Choroid plexus epithelial cell (primary cell): ENCODE measurements at places on chromosomes 13 and 19.
A peak's percentile ranks its signal among the peaks of the same experiment; 100 is the strongest.

- peak; percentile 87 for DNase-seq
Observed at GRCh38 chr19:43555185-43555770, 20.0 kb downstream of the XRCC1 start.

DNA sequence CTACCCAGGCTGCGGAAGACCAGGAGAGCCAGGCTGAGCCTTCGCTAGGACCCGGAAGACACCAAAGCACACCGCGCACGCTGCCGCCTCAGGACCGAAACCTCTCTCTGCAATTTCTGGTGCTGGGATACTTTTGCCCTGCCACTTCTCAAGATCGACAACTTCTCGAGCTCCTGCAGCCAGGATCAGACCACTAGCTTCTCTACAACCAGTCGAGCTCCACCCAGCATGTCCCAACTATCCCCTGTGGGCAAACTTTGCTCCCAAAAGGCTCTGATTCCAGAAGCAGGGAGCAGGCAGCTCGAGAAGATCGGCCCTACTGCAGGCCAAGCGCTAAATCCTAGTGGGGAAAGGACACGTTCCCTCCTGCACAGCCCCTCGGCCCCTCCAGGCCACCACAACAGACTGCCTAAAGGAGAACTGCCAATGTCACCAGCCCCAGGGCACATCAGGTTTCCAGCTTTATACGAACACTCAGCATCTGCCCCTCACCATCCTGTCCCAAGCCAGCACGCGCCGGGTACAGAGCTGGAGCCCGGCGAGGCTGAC is 979 bp downstream of the AKAP8 start:
- DNase-seq, result peak; percentile 69

DNA sequence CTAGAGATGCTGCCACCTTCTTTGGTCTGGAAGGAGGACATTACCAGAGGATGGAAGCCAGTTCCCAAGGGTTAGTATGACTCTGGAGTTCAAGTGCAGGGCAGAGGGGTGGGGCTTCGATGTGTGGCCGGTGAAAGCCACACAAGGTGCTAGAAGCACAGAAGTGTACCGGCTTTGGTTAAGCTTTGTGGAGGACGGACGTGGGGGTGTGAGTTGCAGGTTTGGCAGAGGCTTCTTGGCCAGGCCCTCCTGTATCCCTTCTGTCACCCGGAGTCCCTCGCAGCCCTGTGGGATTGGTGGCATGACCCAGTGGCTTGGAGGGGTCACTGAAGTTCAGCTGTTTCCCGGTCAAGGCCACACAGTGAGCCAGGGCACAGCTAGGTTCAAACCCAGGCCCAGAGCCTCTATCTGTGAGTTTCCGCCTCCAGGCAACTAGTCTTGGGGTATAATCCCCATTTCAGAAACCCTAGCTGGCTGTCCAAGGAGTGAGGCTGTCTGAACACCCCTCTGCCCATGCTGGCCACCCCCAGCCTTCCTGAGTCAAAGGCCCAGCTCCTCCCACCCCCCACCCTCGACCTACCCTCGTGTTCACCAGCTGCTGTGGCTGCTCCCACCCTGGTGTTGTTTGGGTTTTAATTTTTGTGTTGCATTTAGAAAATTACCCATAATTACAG is 4.6 kb upstream of the SSBP4 start:
- peak; percentile 48 for DNase-seq

GRCh38 chr13:26562512-26562890 is 5.0 kb downstream of the WASF3 start:
- DNase-seq, result no peak

DNA sequence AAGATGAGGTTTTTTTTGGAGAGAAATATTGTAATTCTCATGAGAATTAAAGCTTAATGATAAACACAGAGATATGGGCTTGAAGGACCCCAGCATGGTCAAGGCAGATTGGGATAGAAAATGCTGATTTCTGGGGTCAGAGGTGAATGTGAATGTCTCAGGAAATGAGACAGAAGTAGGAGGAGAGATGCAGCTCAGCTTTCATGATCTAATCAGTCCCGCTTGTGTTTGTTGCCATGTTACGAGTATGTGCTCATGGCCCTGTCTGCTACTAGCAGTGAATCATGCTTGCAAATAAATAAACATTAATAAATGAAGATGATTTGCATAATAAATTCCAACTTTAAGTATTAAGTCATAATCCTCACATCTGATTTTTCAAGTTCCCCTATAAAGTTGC is 23.0 kb upstream of the NDFIP2 start:
- peak; percentile 93 for DNase-seq

- peak; percentile 84 for DNase-seq
Observed at GRCh38 chr13:59043016-59043415, 1120.7 kb downstream of the DIAPH3 start.

GRCh38 chr13:43495732-43496131 is 291.0 kb downstream of the ENOX1 start:
- DNase-seq, result no peak

DNA sequence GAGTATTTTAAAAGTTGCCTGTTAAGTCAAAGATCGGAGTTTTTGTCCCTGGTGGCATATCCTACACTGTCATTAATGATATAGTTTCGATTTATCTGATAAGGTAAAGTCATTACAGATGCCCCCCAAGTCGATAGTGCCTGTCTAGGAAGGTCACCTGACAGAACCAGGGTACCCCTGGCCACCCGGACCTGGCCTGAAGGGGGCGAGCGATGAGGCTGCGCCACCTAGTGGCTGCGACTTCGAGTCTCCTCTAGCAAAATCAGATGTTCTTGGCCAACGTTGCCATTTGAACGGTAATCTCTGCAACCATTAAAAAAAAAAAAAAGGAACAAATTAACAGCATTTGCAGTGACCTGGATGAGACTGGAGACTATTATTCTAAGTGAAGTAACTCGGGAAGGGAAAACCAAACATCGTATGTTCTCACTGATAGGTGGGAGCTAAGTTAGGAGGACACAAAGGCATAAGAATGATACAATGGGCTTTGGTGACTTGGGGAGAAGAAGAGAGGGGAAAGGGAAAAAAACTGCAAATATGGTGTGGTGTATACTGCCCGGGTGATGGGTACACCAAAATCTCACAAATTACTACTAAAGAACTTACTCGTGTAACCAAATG is 565.1 kb downstream of the LIG4 start:
- peak; percentile 78 for DNase-seq

DNA sequence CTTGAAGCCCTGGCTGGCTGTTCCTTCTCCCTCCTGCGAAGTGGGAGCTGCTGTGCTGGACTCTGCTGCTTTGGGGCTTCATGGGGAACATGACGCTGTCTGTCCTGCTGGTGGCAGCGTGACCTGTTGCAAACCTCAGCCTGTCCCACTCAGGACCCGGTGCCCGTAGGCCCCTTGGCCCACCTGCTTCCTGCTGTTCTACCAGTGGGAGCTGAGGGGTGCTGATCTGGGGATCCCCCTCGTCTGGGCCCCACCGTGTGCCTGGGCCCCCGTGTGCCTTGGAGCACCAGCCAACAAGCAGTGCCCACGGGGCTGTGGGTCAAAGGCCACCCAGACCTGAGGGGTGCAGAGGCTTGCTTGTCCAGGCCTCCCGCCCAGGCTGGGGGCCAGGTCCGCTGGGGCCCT is 5.3 kb downstream of the SPPL2B start:
- DNase-seq, result no peak

DNA sequence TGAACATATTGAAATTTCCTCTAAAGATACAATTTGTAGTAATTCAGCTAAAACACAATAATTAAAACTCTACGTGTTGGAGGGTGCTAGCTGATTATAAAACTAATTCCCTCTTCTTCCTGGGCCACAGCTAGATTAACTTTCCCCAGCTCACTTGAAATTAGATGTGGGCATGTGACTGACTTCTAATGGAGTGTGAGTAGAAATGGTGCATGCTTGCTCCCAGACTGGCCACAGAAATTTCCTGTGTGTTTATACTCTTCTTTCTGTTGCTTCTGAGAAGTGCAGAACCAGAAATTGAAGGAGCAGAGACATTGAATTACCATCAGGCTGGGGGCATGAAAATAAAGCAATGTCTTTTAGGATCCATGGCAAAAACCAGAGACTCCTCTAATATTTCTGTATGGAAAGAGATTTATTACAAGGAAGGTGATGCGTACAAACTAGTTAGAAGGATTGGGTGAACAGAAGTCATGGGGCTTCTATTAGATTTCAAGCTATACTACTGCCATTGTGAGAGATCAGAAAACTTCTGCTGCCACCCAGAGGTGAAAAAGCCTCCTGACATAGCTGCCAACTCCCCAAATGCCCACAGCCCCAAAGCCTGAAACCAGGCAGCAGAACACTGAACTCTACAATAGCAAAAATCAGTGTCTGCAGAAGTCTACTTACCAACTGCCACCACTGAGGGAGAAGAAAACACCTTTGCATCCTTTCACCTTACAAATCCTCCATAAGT is 379.2 kb upstream of the MIR17HG start:
- peak; percentile 30 for DNase-seq
